ENCODE measurements at places on chromosomes 16 and 17.

GRCh38 chr16:1903220-1903574 lies 15.0 kb downstream of the HS3ST6 start:
- DNase-seq, result peak; percentile 34

- peak; percentile 53 for DNase-seq
Measured at GRCh38 chr16:11254913-11255736, 879 bp downstream of the SOCS1 start.

- no peak for DNase-seq
Measured at GRCh38 chr16:87851141-87851587, 18.1 kb downstream of the SLC7A5 start.

GRCh38 chr17:78648293-78648692 lies 71.1 kb upstream of the DNAH17 start:
- DNase-seq, result no peak

GRCh38 chr17:82269138-82269881 lies 4.2 kb downstream of the CSNK1D start:
- DNase-seq, result no peak

DNA sequence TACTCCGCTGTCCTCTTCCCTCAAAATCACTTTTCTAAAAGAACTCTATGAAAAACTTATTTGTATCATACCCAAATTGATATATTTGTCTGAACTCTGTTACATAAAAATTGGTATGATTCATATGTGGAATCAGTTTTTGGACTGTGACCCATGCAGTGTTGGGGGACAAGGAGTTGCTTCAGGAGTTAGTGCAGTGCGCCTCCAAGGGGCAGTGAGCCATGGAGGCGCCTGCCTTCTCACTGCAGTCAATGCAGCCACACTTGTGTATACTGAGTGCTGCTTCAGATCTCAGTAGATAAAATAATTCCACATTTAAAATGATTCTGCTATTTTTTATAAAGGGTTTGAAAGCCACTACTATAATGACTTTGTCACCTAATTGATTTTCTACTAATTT lies 32.5 kb downstream of the DGKE start:
- DNase-seq, result no peak

DNA sequence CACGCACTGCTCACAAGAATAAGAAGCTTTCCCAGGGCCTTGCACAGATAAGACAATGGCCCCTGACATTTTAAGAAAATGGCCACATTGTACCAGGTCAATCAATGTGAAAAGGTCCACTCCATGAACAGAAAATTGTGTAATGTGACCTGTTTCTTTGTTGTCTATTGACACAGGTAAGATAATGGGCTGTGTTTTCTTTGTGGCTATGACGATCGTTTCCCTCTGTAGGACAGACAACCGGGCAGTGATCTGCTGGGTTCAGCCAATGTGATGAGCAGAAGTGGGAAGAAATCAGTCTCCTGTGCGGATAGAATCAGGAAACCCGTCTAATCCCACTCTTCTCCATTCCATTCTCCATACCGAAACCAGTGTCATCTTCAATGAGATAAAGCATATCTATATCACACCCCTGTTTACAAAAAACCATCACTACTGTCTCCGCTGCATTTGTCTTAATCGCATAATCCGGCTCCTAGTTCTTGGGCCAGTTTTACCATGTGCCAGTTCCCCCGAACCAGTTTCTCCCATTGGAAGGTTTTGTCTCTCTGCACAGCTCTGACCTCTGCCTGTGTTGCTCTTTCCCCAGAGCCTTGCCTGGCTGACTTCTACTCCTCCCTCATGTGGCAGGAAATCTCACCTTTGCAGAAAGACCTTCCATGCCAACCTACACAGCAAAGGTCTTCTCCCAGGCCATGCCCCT lies 66.9 kb upstream of the ATF7IP2 start:
- DNase-seq, result no peak

- no peak for DNase-seq
Measured at GRCh38 chr16:60763869-60764268, 1272.4 kb downstream of the CDH8 start.

GRCh38 chr17:61611323-61611722 lies 20.3 kb upstream of the NACA2 start:
- no peak for DNase-seq

DNA sequence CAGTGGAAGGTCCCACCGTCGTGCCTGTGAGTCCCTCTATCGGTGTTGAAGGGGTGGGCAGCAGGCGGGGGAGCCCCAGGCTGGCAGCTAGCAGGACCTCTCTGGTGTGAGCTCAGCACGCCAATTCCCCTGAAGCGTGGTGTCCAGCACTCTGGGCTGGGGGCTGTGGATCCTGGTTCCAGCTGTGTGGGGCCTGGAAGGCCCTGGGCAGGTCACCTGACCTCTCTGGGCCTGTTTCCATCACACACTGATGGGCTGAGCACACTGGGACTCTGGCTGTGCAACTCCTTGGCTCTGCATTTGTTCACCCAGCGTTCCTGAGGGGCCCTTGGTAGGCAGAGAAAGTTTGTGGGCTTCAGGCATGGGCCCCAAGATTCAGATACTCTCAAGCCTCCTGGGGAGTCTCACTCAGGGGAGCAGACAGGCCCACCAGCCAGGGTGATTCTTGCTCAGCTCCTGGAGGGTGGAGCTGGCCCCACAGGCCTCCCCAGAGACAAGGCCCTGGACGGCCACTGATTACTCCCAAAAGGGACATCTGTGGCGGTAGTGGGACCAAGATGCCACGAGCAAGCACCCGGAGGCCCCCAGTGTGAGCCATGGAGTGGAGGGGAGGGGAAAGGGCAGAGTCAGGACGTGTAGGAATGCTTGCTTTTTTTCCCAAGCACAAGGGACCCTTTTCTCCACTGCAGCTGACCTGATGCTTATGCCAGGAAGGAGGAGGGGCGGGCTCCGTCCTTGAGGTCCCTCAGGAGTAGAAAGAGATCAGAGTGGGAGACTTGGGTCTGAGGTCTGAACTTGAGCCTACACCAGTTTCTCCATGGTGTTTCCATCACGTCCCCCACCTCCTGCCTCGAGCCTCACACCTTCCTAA lies 8.5 kb downstream of the SCGB1C2 start:
- peak; percentile 14 for DNase-seq

DNA sequence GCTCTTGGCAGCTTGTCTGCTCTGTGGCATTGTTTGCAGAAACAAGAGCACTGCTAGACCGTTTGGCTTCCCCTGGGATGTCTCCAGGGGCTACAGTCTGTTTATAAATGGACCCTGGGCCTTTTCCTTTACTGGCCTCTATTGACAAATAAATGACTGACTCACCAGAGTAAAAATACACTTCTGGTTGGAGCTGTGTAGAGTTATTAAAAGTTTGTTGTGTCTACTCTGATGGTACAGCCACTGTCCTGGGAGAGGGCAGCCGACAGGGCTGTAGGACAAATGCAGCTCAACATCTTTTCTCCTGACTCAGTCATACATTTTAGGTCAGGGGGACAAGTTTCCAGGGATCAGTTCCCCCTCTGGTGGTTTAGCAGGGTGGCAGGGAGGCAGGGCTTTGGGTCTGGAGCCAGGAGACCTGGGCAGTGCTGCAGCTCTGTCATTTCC lies 30.0 kb downstream of the FOXL1 start:
- no peak for DNase-seq

- peak; percentile 73 for DNase-seq
Measured at GRCh38 chr17:45371414-45372324, 54.8 kb upstream of the MAP3K14 start.

DNA sequence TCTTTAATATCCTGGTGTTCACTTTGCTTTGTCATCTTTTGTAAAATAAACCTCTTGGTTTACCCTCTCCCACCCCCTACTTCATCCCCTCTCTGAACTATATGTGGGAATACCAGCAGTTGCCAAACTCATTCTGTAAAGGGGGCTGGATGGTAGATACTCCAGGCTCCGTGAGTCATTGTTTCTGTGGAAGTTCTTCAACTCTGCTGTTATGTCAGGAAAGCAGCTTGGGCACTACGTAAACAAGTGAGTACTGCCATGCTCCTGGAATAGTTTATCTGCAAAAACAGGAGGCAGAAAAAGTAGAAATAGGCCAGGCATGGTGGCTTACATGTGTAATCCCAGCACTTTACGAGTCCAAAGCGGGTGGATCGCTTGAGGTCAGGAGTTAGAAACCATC lies 17.6 kb downstream of the MVP start:
- no peak for DNase-seq

GRCh38 chr17:15981208-15981607 lies 18.3 kb downstream of the ZSWIM7 start:
- DNase-seq, result no peak

GRCh38 chr16:85788819-85789218 lies 10.5 kb downstream of the EMC8 start:
- DNase-seq, result no peak

DNA sequence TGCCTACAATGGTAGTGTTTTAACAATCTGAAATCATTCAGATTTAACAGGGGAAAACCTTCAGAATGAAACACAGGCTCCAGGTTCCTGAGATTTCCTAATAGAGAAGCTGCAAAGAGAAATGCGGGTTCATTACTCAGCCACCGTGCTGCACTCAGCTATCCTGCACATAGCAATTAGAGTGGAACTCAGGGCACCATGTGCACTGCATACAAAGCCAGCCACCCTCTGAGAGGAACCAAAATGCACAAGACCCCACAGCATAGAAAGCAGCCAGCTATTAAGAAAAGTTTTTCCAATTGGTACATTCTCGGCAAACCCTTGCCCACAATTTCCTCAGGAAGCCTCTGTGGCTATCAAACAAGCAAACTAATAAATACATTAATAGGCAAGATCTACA lies 37.4 kb downstream of the TOM1L2 start:
- no peak for DNase-seq

DNA sequence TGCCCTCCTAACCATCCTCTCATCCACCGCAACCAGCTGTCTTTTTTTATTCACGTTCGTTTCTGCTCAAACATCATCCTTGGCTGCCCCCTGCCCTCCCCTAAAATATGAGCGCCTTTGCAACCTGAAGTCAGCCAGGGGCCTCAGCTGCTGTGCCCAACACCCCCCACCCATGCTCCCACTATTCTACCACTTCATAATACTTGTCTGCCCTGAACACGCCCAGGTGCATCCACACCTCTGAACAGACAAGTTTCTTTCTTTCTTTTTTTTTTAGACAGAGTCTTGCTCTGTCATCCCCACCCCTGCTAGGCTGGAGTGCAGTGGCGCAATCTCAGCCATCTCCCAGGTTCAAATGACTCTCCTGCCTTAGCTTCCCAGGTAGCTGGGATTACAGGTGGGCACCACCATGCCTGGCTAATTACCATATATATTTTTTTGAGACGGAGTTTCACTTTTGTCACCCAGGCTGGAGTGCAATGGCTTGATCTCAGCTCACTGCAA lies 26.9 kb downstream of the CEP295NL start:
- no peak for DNase-seq

DNA sequence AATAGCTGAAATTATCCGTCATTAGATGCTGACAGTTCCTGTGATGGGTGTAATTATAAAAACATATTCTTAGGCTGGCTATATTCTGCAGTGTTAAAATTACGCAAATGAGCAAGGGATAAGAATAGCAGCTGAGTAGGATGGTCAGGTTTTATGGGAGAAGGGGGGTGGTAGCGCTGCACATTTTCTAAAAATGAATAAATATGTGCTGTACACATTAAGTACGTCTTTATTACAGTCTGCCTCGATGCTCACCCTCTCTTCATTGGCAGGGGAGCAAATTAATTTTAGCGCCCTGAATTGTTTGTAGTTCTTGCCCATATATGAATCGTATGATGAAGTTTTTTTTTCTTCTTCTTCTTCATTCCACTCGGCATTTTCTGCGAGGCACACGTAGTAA lies 244.2 kb downstream of the SNX29 start:
- no peak for DNase-seq

DNA sequence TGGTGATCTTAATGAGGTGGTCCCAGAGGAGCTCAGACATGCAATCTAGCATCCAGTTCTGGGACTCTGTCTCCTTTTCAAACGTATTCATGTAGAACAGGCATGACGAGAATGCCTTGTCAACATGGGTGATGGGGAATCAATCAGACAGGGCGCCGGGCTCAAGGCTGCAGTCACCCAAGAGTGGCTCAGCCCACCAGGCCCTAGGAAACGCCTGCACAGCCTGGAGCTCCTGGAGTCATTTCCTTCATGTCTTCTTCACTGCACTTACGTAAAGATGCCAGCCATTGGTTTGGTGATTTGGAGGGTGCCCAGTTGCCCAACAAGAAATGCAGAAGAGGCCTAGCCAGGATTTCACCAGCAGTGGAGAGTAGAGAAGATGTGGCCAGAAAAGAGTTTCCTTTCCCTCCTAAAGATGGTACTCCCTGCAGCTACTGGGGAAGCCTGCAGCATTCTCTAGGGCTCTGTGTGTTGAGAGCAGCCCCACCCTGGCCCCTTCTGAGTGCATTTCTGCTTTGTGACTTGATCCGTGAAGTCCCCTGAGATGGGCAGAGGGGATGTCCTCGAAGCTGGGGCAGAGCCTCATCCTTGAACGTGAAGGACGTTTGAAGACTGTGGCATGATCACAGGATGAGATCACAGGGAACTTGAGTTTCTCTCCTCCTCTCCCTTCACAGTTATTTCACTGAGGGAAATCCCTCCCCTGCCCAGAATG lies 24.0 kb upstream of the STH start:
- DNase-seq, result no peak

GRCh38 chr17:81428948-81429774 lies 33.9 kb downstream of the BAHCC1 start:
- DNase-seq, result peak; percentile 83

DNA sequence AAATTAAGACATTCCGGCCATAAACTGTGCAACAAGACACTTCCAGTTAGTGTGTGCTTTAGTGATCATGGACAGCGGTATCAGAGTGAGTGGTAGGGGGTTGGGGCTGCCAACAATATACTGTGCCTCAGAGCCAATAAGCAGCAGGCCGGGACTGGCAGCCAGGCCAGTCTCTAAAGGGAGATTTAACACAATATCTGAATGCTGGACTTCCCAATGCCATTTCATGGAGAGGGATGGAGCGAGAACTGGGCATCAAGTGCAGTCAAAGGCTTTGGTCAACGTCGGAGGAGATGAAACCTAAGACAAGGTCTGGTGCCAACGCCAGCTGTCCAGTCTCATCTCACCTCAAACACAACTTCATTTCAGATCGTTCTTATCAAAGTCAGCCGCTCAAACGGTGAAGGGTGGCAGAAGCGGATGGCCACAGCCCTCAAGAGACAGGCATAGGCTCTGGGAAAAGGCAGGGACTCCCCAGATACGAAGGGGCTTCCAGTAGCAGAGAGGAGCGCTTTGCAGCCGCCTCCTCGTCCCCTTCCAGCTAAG lies 935 bp downstream of the USP32 start:
- DNase-seq, result peak; percentile 54

- no peak for DNase-seq
Measured at GRCh38 chr17:4317610-4318009, 48.9 kb downstream of the UBE2G1 start.

DNA sequence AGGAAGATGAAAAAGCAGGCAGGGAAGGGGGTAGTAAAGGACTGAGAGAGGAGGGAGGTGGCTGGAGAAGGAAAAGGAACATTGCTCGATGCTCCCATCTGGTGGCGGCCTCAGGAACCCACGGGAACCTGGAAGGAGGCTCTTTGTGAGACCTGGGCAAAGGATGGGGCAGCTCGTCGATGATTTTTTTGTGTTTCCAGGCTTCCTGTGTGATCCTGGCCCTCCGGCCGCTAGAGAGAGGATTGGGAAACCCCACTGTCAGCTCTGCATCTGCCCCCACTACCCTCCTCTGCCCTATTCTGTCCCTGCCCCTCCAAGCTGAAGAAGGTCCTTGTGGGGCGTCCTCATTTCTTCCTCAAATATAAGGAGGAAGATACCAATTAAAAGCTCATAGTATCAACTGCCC lies 6.6 kb downstream of the WFIKKN2 start:
- peak; percentile 80 for DNase-seq

All from testis (tissue), 5 donors.